ENCODE measurements at places on chromosomes 6 and 20.

GRCh38 chr6:15690510-15690909, 27.7 kb upstream of the DTNBP1 start:
- DNase-seq: no peak

DNA sequence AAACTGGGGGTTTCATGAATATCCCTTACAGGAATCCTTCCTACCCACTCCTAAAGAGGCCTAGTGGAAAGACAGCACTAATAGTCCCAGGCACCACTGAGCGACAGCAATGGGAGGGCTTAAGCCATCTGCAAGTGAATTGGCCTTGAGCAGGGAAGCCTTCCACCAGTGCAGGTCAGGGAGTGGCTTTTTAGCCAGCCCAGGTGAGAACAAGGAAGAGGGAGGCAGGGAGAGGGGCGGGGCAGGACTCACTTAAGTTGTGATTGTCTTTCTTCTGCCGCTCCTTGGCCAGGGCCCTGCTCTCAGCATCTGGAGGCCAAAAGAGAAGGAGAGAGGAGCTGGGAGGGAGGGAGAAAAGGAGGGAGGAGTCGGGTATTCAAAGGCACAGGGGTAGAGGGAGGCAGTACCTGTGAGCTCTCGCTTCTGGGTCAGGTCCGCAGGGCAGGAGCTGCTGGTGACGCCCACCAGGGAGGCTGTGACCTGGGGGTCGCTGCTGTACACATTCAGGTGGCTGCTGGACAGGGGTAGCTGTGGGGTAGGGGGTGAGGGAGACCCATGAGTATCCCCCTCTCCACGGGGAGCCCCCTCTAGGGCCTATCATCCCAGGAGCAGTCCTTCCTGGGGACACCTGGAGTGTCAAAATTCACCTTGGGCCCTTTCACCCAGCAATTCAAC, 47.8 kb downstream of the TFEB start:
- DNase-seq: no peak

- DNase-seq: no peak
Measured at GRCh38 chr6:10315034-10315433, 99.8 kb downstream of the TFAP2A start.

GRCh38 chr20:32672394-32672981, 1.3 kb downstream of the C20orf203 start:
- no peak for DNase-seq

GRCh38 chr6:62367601-62368000, 81.6 kb upstream of the KHDRBS2 start:
- no peak for DNase-seq

- no peak for DNase-seq
Measured at GRCh38 chr6:167130008-167130677, 7.2 kb downstream of the CCR6 start.

DNA sequence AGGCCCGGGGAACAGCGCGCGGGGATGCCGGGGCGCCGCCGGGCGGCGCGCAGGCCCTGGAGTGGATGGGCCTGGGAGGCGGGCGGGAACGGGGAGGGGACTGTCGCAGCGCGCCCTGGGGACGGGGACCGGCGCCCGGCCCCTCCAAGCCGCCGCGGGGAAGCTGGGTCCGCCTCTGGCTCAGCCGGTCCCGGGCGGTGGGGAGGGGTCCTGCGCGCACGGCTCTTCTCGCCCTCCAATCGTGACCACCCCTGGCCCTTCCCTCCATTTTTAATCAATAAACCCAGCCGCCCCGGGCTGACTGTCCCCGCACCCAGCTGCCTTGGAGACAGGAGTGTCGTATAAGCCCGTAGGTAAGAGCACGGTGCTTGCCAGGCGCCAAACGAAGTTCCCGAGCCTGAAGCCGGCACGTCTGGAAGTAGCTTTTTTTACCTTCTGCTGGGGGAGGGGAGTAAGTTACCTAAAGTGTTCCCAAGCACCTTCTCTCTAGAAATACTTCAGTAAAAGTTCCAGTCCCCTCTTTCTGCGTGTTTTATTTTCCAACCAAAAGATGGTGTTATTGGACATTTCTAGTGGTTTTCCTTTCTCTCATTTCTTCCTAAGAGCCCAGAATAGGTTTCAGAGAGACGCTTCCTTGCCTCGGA, 780 bp upstream of the TAF4 start:
- no peak for DNase-seq

- no peak for DNase-seq
Measured at GRCh38 chr6:13624871-13625288, 9.7 kb downstream of the NOL7 start.

- no peak for DNase-seq
Measured at GRCh38 chr6:70225055-70225454, 77.8 kb downstream of the COL9A1 start.

DNA sequence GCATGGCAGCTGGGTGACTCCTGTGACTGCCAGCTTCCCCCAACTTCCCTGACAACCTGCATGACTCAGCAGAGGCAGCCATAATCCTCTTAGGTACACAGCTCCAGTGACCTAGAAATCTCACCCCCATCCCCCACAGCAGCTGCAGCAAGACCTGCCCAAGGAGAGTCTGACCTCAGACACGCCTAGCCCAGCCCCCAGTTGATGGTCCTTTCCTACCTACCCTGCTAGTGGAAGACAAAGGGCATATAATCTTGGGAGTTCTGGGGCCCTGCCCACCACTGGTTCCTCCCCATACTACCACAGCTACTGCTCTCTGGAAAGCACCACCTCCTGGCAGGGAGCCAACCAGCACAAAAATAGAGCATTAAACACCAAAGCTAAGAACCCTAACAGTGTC, 90.2 kb downstream of the F13A1 start:
- DNase-seq: no peak

DNA sequence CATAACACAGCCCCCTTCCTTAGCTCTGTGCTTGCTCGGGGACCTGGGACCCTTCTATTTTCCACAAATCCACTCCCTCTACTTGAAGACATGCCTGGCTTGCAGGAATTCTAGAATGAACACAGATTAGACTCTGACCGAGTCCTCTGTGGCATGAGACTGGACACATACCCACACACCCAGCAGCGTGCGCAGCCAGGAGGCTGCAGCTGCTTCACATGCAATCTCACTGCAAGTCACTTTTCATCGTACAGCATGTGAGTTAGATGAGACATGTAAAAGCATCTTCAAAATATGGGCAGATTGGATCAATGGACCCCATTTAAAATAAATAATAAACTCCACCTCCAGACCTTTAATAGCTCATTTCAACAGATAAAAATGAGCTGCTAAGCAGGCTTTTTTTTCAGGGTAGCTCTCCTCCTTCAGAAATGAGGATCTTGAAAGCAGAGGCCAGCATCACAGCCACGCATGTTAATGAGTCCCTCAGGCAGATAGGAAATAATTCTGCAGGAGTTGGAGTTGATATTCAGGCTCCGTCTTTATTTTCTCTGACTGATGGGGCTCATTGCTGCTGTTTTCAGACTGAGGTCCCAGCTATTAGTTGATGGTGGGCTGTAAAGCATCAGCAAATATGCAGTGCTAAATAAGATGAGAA, 215.1 kb upstream of the GGTLC1 start:
- DNase-seq: no peak

GRCh38 chr6:530425-530824, 126.5 kb downstream of the HUS1B start:
- no peak for DNase-seq

DNA sequence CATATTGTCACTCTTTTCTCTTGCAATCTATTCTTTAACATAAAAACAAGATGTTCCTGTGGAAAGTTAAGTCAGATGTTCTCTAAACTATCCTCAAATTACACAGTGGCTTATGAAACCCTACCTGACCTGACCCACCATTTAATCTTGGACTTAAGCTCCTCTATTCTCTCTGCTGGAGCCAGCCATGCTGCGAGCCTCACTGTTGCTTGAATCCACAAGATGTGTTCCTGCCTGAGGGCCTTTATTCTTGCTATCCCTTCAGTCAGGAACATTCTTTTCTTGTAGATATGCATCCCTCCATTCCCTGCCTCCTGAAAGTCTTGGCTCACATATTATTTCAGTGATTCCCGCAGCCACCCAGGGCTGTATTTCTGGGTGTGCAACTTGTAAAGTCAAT, 283.2 kb downstream of the EPHA7 start:
- no peak for DNase-seq

GRCh38 chr6:28371280-28371679, 21.5 kb downstream of the ZKSCAN3 start:
- no peak for DNase-seq

- DNase-seq: peak; percentile 34
Measured at GRCh38 chr6:136582711-136583471, 32.7 kb upstream of the MAP7 start.

DNA sequence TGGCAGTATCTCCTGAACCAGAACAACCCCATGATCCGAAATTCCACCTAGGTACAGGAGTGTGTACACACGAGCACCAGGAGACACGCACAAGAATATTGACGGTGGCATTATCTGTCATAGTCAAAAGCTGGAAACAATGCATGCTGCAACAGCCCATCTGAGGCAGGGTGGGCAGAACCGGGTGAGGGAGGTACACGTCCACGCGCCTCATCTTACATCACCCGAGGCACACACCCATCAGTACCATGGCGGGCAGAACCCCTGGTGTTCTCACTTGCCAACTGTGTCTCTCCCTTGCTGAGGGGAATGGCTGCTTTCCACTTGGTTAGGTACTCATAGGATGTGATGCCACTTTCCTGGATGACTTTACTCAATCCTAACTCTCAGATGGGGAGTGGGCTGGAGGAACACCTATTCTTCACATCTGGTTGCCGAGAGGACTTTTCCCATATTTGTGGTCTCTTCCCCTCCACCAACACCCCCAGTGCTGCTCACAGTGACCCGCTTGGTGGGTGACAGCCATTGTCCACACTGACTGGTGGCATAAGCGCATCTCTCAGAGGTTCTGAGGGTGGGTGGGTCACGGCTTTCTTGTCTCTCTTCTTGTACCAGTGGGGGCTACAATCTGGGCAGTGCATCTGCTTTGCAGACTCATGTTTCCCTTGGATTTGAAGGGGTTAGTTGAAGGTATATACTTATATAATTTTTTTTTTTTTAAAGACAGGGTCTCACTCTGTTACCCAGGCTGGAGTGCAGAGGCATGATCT, 13.5 kb downstream of the PPP1R3G start:
- DNase-seq: no peak

DNA sequence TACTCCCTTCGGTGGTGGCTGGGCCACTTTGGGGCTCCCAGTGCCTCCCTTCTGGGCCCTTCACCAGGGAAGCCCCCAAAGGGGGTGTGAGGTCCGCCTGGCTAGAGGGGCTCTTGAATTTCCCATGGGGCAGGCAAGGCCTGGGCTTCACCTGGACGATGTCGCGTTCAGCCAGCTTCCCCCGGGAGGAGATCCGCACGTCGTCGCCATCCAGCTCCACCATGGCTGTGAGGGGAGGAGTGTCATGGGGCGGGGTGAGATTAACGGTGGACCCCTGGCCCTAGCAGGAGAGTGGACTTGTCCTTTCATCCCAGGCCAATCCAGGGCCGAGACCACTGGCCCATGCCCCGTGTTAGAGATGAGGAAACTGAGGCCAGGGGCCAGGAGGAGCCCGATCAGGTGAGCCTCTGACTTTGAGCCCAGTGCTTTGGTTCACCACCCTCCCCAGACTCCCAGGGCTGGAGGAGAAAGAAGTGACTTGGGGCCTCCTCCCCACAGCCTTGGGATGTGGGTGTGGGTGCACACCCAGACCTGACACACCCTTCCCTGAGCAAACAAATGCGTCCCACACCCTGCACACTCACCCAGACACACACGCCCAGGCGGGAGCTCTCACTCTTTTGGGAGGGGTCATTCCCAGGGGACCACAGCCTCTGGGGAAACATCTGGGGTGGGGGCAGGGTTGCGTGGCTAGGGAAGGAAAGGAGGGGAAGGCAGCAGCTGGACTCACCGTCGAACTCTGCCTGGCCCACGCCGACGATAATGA, 46.1 kb downstream of the RAB44 start:
- no peak for DNase-seq

- no peak for DNase-seq
Measured at GRCh38 chr20:4171538-4172116, 156.3 kb upstream of the RNF24 start.

- DNase-seq: no peak
Measured at GRCh38 chr20:25061103-25061799, 3.3 kb upstream of the ACSS1 start.

- DNase-seq: no peak
Measured at GRCh38 chr6:28983838-28984237, 21.3 kb downstream of the ZNF311 start.

DNA sequence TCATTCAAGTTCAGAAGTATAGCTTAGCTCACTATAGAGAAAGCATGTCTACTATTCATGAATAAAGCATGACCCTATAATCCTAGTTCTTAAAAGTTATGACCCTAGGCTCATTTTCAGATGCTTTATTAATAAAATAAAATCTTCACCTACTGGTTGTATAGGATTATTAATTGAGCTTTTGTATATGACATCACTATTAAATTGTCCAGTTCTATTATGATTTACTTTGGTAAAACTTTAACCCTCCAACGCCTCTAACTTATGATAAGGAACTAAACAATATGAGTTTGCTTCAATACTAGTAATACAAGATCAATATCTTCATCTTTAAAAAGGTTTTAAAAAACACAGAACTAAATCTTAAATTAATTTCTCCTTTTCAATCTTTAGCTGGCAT, 263.4 kb upstream of the THEMIS start:
- no peak for DNase-seq

- DNase-seq: no peak
Measured at GRCh38 chr6:10393544-10394225, 21.2 kb downstream of the TFAP2A start.

GRCh38 chr6:89655122-89655521, 16.6 kb upstream of the LYRM2 start:
- DNase-seq: no peak

- DNase-seq: no peak
Measured at GRCh38 chr20:44572551-44573500, 9.6 kb upstream of the PKIG start.

DNA sequence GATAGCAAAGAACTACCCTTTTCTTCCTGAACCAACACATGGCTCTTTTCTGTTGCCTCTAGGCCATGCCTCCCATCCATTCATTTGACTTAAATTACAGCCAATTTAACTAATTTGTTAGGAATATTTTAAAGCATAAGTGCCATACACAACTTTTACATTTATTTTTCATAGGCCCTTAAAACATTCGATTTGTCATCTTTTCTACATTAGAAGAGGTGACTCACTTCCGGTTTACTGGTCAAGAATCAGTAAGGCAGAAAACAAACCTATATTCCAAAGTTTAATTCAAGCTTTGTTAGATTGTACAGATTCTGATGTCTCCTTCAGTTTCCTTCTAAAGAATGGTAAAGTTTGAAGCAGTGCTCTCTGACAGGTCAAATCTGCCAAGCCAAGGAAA, 344.3 kb downstream of the SAMD5 start:
- no peak for DNase-seq
